ENCODE measurements at places on chromosomes 6 and 20.

- DNase-seq: peak; percentile 84
Observed at GRCh38 chr20:290084-290831, at the start of gene C20orf96. C20orf96 (minus strand) TSS chr20:290750; CDS start chr20:290610, 140 bp downstream.

- no peak for DNase-seq
Observed at GRCh38 chr6:72922401-72922800, 300.5 kb downstream of the KCNQ5 start.

- no peak for DNase-seq
Observed at GRCh38 chr20:44891826-44892225, 6.3 kb downstream of the YWHAB start.

- DNase-seq: no peak
Observed at GRCh38 chr6:5241252-5241651, 19.5 kb downstream of the LYRM4 start.

DNA sequence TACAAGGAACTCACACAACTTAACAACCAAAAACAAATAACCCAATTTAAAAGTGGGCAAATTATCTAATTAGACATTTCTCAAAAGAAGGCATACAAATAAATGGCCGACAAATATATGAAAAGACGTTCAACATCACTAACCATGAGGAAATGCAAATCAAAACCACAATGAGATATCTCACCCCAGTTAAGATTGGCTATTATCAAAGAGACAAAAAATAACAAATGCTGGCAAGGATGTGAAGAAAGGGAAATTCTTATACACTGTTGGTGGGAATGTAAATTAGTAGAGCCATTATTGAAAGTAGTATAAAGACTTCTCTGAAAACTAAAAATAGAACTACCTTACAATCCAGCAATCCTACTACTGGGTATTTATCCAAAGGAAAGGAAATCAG is 96.7 kb upstream of the SIRPG start:
- DNase-seq: no peak

DNA sequence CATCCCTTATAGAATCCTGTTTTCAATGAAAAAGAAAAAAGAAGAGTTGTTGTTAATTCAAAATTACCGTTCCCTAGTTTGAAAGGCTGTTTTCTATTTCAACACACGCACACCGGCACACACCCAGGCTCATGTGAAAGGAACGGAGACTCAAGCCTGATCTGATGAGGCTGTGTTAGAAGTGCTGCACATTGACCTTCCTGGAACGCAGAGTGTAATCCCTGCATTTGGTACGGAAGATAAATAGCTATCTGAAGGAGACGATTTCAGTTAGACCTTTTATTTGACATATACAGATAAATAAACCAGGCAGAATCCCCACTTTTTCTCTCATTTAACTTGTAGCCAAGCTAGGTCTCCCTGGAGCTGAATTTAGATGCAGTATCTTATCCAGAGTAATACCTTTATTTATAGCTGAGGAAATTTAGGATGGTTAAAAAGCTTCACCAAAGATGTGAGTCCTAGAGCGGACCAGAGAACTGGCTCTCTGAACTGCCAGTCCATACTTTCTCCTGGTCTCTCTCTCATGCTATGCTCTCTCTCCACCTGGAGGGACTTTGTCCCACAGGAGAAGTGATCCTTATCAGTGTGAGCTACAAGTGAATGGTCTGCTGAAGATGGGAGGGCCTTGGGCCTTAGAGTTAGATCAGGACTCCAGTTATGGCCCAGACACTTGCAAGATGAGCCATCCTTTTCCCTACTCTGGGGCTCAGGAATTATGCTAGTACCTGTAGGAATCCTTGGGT is 30.6 kb downstream of the MAP3K4 start:
- no peak for DNase-seq

GRCh38 chr20:58649288-58650180 is 1.5 kb upstream of the STX16 start:
- DNase-seq: no peak

DNA sequence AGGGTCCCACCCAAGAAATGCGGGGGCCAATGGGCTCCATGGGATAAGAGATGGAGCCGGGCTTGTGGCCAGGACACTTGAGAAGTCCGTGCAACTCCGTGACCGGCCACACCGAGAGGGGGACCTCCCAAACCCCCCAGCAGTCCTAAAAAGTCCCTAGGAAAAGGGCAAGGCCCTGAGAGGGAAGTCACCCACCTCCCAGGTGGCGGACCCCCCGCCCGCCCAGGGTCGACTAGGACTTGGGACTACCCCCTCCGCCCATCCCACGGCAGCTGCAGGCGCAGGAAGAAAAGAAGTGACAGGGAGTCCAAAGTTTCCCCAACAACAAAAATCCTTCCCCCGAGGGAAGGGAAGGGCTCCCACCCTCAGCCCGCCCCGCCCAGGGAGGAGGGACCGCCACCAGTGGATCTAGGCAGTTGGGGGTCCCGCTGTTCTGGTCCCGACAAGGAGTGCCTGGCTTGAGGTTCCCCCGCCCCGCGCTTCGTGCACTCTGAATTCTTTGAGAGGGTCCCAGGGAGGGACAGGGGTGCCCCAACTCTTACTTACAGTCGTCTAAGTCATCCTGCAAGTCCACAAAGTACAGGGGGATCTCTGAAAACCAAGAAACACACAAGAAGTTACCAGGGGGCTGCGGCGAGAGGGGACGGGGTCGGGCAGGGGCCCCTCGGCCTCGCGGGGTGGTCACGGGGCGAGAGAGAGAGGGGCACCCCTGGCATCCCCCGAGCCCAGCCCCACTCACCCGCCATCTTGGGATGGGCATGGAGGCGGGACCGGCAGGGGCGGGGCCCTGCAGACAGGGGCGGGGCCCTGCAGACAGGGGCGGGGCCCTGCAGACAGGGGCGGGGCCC is 611 bp upstream of the RAB22A start:
- no peak for DNase-seq

- DNase-seq: no peak
Observed at GRCh38 chr20:50363027-50363426, 147.2 kb upstream of the PTPN1 start.

DNA sequence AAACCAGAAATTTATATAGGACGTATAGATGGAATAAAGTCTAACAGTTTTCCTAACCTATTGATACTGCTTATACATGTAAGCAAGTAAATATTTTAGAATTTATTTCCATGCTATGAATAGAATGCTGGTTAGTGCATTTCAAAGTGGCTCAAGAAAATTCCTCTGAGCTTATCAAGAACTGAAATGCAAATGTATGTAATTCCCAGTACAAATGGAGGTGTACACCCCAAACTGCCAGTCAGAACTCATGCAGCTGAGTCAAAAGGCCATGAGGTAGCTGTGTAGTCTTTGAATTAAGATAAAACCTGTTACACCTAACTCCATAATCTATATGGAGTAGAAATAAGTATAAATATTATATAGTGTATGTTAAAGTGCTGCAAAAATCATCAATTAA is 232.2 kb upstream of the KCNQ5 start:
- no peak for DNase-seq

- DNase-seq: no peak
Observed at GRCh38 chr20:57060407-57061050, 205.9 kb downstream of the BMP7 start.

DNA sequence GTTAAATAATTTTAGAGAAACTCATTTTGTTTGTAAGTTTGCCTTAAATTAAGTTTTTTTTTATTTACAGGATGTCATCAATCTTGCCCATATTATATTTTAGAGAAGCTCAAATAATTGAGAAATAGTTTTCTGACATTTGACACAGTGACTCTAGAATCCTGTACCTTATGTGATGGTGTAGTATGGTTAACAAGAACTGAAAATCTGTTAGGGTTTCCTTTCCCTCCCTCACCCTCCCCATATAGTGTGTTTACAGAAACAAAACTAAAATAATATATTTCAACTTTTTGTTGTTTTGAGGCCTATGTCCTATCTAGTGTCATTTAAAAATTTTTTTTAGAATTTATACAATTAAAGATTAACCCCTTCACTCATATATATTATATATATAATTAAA is 91.8 kb downstream of the SESN1 start:
- DNase-seq: no peak

GRCh38 chr20:4779616-4780015 is 57.9 kb downstream of the PRND start:
- DNase-seq: no peak

DNA sequence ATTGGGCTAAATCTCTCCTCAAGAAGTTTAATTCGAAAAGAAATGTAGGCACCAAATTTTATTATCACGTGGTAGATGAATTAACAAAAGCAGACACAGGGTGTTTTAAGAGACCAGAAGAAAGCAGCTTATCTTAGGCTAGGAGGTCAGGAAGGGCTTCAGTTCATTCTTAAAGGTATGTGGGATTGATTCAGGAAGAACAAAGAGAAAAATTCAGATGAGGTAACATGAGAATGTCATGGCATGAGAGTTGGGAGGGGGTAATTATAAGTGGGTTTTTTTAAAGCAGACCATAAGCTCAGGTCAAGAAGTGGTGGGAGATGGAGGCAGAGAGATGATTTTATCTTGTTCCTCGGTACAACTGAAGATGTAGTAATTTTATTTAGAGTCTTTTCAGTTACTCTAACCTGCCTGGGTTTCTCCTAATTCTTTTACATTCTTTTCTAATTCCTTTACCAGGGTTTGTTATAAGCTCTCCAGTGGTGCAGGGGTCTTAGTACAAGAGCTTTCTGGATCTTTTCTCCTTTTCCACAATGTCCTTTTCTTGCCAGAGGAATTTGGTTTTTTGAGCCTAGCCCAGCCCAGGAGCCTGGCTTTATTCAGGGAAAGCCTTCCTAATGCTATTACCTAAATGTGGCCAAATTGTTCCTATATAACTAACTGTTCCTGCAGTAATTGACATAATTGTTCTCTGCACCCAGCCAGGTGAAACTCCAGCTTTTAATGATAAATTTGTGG is 474.1 kb upstream of the BTBD3 start:
- DNase-seq: no peak

- DNase-seq: no peak
Observed at GRCh38 chr20:1832634-1833033, 62.6 kb upstream of the SIRPA start.

GRCh38 chr20:46126440-46127056 is 8.4 kb downstream of the CD40 start:
- no peak for DNase-seq

GRCh38 chr6:138533667-138534066 is 34.4 kb upstream of the NHSL1 start:
- no peak for DNase-seq

DNA sequence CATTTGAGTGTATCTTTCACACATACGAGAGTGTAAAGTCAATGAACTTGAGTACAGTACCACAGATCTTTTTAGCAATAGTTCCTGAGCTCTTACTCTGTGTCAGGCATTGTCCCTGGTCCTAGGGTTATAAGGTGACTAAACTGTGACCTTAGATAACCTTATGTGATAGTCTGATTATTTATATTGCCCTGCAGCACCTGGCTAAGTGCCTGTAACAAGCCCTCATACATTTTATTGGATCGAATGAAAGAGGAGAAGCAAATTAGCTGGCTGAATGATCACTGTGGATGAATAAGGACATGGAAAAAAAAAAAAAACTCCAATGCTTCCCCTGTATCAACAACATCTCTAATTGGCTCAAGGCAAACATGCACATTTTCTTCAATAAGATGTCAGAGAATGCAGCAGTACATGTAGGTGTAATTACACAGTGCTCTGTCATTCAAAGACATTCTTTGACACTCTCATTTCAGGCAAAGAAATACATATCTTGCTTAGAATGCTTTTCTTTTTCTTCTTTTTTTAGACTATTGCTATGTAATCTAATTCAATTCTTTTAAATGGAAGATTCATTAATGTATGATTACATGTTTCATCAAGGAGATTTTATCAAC is 153.4 kb downstream of the PHACTR1 start:
- no peak for DNase-seq

GRCh38 chr20:36043892-36044515 is 75.6 kb downstream of the CNBD2 start:
- DNase-seq: no peak

- no peak for DNase-seq
Observed at GRCh38 chr6:20325641-20326421, 75.8 kb upstream of the E2F3 start.

All from stimulated activated CD4-positive, alpha-beta T cell treated with anti-CD3 and anti-CD28 coated beads, Interleukin-4, amount 100 ng/mL, for 4 hours (primary cell).